ENCODE measurements at places on chromosomes 12 and 14.

DNA sequence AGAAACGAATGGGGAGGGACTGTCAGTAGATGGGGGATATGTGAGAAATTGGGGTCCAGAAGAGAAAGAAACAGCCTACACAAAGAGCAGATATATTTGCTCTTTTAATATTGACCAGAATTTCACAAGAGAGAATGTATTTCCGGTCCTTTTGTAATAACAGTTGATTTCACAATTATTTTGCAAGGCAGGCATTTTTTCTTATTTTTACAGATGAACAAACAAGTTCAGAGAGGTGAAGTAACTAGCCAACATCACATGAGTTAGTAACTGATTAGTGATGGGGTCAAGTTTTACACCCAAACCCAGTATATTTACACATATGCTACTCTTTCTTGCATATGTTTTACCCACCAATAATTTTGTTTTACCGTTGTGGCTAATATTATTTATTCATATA is 188.2 kb downstream of the NAV3 start:
- DNase-seq: no peak

DNA sequence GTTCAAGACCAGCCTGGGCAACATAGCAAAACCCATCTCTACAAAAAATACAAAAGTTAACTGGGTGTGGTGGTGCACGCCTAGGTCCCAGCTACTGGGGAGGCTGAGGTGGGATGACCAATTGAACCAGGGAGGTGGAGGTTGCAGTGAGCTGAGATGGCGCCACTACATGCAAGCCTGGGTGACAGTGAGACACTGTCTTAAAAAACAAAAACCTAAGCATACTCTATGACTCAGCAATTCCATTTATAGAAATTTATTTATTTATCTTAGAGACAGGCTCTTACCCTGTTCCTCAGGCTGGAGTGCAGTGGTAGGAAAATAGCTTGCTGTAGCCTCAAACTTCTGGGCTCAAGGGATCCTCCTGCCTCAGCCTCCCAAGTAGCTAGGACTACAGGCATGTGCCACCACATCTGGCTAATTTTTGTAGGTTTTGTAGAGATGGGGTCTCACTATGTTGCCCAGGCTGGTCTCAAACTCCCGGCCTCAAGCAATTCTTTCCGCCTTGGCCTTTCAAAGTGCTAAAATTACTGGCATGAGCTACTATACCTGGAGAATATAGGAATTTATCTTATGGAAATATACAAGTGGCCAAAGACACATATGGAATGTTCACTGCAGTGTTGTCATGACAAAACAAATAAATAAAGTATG is 43.3 kb downstream of the NCKAP5L start:
- DNase-seq: no peak

DNA sequence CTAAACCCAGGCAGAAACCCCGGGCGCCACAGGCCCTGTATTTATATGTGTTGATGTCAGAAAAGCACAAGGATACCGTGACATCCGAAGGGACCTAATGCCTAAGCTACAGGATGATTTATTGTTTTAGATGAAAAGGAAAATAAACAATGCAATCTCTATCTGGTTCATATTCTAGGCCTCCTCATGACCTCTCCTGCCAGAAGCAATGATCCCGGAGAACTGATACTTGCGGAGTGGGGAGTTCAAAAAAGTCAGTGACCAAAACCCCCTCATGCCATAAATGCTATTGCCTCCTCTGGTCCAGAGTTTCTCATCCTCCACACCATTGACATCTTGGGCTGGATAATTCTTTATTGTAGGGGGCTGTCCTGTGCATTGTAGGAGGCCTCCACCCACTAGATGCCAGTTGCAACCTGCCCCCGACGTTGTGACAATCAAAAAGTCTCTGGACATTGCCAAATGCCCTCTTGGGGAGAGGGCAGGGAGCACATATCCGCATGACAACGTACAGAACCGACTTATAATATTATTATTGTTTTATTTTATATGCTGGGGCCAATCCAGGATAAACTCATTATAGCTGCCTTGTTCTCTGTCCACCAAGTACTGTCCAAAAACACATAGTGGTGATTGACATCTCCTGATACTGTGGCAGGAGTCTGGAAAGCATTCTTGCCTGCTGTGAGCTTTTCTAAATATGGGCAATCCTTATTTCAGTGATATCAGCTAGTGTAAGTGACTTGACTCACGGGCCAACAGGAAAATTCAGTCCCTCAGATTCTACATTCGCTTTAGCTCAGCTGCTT is 1.1 kb upstream of the CSRP2 start:
- no peak for DNase-seq

GRCh38 chr12:2988494-2988893 is 29.3 kb downstream of the TEAD4 start:
- no peak for DNase-seq

- no peak for DNase-seq
Measured at GRCh38 chr14:28756884-28757570, 9.6 kb upstream of the FOXG1 start.
